ENCODE measurements at places on chromosomes 5 and 9. TPM values are rescaled to one million over a fixed set of nuclear protein-coding genes. Genes with fewer than 3 reads are reported as not detected.

- DNase-seq: no peak
Observed at GRCh38 chr5:148297731-148298130, 14.5 kb upstream of the SPINK7 start.

Gene ZFP2
- 14.5 TPM for total RNA-seq

- DNase-seq: no peak
Observed at GRCh38 chr5:43258116-43258515, 55.1 kb downstream of the HMGCS1 start.

- no peak for DNase-seq
Observed at GRCh38 chr9:137251490-137252268, 593 bp downstream of the STPG3 start.

DNA sequence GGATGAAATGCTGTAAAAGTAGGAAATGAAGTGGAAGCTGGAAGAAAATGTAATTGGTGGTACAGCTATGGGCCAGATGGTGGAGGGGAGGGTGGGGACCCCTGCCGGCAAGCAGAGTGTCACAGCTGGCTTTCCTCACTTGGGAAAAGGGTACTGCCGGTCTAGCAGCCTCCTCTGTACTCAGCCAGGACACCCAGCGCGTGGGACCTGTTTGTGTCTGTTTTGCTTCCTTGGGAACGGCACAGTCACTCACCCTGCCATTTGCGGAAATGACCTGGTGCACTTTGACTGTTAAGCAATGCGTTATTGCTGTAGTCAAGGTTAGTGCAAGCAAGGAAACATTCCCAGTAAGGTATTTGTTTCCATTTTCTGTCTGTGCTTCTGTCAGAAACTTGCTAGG, 10.1 kb downstream of the TMEM252 start:
- DNase-seq: peak; percentile 36

DNA sequence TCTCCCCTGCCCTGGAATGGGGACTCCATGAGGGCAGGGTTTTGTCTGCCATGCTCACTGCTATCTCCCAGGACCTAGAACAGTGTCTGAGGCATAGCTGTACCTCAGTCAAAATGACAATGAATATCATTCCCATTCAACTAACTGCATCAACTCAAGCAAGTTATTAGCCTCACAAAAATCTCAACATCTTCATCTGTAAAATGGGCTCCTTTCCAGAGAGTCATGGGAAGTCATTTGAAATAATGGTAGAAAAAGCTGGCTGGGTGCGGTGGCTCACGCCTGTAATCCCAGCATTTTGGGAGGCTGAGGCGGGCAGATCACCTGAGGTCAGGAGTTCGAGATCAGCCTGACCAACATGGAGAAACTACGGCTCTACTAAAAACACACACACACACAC, 9.4 kb downstream of the SH2D3C start:
- DNase-seq: no peak

Gene MAMDC2
- 28.7 TPM for total RNA-seq

DNA sequence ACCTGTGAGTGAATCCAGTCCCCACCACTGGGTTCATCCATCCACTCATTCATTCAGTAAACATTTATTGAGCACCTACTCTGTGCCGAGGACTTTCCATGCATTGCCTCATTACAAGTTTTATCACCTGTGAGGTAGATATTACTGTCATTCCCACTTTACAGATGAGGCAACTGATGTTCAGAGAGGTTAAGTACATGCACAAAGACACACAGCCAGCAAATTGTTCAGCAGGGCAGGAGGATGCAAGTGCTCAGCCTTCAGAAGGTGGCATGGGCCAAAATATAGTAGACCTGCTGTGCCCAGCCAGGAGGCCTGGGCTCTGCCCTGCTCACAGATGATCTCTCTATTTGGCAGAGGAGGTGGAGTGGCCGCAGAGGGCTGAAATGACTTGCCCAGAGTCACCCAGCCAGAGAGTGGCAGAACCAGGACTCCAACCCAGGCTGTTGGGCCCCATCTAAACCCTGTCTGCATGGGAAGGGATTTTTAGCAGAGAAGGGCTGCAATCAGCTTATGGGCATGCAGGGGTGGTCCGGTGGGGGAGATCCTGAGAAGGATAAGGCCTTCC, 7.6 kb upstream of the NEURL1B start:
- no peak for DNase-seq

DNA sequence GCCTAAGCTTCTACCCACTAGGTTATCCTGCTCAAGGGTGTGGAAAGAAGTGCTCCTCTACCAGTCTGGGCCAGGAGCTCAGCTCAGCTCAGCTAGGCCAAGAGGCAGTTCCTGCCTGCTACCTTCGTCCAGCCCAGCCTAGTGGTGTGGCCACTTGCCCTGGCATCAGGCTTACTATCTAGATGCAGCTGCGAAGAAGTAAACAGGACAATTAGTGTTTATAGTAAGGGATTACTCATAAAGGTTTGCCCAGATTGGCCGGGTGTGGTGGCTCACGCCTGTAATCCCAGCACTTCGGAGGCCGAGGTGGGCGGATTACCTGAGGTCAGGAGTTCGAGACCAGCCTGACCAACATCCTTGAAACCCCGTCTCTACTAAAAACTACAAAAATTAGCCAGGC, 12.8 kb upstream of the SPATA24 start:
- DNase-seq: no peak

GRCh38 chr9:99103901-99104458, 933 bp upstream of the TGFBR1 start:
- DNase-seq: peak; percentile 36

GRCh38 chr9:109002141-109002540, 11.2 kb downstream of the CTNNAL1 start:
- DNase-seq: no peak

Gene AIF1L
- total RNA-seq: 95.1 TPM

- no peak for DNase-seq
Observed at GRCh38 chr5:34555699-34556508, 100.2 kb upstream of the RAI14 start.

DNA sequence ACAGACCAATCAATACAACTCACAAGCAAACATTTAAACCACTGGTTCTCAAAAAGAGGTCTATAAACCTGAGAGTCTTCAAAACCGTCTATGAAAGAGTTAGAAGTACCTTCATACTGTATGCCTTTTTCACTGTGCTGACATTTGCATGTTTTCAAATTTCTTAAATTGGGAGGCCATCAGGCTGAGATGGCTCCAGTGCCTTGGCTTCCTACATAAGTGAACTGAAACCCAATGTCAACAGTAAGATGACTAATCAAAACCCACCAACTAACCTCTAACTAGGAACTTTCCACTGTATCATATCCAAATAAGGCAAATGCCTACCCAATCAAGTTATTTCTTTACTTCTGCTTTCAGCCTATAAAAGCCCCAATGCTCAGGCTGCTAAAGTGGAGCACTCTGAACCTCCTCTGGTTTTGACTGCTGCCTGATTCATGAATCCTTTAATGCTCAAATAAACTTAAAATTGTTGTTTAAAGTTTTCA, 35.1 kb downstream of the FAM13B start:
- DNase-seq: no peak

- no peak for DNase-seq
Observed at GRCh38 chr5:7597059-7597642, 201.2 kb downstream of the ADCY2 start.

DNA sequence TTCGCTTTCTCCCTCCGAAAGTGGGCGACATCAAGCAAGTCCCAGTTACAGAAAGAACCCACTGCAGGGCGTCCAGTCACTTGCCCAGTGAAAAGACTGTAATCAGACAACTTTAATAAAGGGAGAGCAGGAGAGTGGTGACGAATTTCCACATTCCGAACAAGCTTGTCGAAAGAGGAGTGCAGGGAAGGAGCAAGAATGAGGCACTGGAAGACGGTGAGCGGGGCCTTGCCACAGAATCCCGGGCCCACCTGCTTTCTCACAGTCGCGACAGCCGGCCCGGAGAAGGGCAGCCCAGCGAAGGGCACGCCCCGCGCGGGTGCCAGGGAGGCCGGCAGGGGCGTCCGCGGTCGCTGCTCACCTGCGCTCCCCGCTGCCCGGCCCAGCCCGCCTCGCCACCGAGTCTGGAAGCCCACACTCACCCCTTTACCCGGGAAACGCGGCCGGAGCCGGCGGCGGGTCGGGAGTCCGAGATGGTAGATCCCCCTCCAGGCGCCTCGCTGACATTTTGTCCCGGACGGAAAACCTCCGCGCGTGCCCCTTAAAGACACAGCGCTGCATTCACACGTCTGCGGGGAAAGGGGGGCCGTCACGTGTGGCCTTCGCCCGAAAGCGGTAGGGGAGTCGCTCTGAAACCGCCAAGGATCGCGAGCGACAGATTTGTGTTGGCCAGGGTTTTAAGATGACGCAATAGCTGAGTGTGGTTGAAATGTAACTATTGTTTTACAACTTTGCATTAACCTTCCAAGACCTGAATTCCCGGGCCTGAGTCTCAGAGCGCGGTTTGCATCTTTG, at the start of gene ZBED3:
Gene ZBED3, minus strand, starts transcription at position 597 of the 795 bp plus-strand sequence. CDS start 9,407 bp downstream, outside the sequence.
- peak; percentile 91 for DNase-seq

- no peak for DNase-seq
Observed at GRCh38 chr5:135160036-135160675, 126.1 kb upstream of the PITX1 start.

DNA sequence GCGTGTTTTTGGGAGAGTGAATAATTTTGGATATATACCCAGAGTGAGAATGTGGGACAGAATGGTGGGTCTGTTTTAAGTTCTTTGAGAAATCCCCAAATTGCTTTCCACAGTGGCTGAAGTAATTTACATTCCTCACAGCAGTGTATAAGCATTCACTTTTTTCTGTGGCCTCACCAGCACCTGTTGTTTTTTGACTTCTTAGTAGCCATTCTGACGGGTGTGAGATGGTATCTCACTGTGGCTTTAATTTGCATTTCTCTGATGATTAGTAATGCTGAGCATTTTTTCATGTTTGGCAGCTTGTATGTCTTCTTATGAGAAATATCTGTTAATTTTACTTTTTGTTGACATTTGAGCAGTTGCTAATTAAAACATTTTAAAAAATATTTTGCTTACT, 9.4 kb upstream of the SPATA31D1 start:
- no peak for DNase-seq

Data from neural progenitor cell (in vitro differentiated cells).